ENCODE measurements at places on chromosomes 16 and 17. TPM values are rescaled to one million over a fixed set of nuclear protein-coding genes. Genes with fewer than 3 reads are reported as not detected.

DNA sequence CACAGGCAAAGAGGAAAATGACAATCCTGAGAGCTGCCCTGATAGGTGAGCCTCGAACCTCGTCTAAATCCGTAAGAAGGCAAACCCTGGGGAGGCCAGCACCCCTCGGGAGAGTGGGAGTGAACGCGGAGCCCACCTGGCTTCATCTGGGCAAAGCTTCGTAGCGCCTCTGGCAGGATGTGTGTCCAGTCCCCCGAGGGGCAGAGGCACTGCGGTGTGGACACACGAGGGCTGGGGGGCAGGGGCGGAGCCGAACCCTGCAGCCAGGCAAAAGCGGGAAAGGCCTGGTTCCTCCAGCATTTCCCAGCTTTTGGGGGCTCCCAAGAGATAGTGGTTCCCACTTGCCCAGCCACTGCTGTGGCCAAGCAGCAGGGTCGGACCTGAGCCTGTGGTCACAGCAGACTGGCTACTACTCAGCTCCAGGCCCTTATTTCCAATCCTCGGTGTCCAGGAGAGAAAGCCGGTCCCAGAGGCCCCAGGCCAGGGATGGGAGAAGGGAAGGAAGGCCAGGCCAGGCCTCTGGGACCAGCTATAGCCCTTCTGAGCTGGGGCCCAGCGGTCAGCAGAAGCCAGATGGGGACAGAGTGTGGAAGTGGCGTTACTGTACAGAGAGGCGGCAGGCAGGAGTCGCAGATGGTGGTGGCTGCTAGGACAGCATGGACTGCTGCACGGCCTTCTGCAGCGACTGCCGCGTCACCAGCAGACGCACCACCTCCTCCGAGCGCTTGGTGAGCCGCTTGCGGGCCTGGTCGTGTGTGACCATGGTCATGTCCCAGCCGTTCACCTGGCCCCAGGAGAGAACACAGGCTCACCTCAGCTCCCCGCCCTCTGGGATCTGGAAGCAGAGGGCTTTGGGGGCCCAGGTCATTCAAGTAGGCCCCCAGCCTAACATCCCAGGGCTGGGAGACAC is 5.0 kb downstream of the TAX1BP3 start:
- H3K27ac ChIP-seq = no peak overlapping the region
- H3K4me1 ChIP-seq = peaks cover 5% of the 10 kb centered on the region
- no peaks in the 10 kb centered on the region for H3K36me3 ChIP-seq
- no peak for DNase-seq

- H3K4me1 ChIP-seq = no peaks in the 10 kb centered on the region
- no peaks in the 10 kb centered on the region for H3K36me3 ChIP-seq
- no peak for DNase-seq
- H3K27ac ChIP-seq = no peak overlapping the region
These were observed 573.9 kb downstream of the KCNJ18 start for GRCh38 chr17:22266231-22266630.

- DNase-seq = peak; percentile 92
- H3K27ac ChIP-seq = no peak overlapping the region
- H3K27me3 ChIP-seq = no peaks in the 10 kb centered on the region
- peaks cover 12% of the 10 kb centered on the region for H3K4me1 ChIP-seq
These were observed 15.4 kb downstream of the FLYWCH1 start for GRCh38 chr16:2927010-2927646.

- H3K36me3 ChIP-seq = no peaks in the 10 kb centered on the region
- no peak overlapping the region for H3K27ac ChIP-seq
- no peak for DNase-seq
- H3K27me3 ChIP-seq = no peaks in the 10 kb centered on the region
These were observed 73.3 kb downstream of the TANC2 start for GRCh38 chr17:63039342-63039741.

DNA sequence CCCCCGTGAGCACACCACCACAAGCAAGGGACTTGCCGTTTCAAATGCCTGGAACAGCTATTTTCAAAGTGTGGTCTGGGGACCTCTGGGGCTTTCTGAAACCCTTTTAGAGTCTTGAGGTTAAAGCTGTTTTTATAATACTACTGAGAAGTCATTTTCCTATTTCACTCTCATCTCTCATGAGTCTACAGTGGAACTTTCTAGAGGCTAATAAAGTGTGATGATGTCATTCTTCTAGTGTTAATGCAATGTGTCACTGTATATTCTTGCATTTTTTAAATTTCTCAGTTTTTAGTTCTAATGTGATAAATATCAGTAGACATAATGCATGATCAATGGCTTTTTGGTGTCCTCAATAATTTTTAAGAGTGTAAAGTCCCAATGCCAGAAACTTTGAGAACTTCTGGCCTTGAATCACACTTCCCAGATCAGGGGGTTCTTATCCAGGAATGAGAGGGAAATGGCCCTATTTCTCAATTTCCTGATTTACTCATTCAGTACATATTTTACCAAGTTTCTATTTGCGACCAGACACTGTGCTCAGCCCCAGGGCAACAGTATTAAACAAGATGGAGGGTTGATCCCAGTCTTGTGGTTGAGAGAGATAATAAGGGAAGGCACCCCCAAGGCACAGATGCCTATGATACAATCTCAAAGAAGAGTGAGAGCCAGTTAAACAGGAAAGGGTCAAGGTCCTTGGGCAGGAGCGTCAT is 444.0 kb downstream of the HS3ST3B1 start:
- no peaks in the 10 kb centered on the region for H3K4me1 ChIP-seq
- H3K4me3 ChIP-seq = no peak overlapping the region
- no peaks in the 10 kb centered on the region for H3K36me3 ChIP-seq
- no peak for DNase-seq
- no peak overlapping the region for H3K27ac ChIP-seq
- no peaks in the 10 kb centered on the region for H3K27me3 ChIP-seq

DNA sequence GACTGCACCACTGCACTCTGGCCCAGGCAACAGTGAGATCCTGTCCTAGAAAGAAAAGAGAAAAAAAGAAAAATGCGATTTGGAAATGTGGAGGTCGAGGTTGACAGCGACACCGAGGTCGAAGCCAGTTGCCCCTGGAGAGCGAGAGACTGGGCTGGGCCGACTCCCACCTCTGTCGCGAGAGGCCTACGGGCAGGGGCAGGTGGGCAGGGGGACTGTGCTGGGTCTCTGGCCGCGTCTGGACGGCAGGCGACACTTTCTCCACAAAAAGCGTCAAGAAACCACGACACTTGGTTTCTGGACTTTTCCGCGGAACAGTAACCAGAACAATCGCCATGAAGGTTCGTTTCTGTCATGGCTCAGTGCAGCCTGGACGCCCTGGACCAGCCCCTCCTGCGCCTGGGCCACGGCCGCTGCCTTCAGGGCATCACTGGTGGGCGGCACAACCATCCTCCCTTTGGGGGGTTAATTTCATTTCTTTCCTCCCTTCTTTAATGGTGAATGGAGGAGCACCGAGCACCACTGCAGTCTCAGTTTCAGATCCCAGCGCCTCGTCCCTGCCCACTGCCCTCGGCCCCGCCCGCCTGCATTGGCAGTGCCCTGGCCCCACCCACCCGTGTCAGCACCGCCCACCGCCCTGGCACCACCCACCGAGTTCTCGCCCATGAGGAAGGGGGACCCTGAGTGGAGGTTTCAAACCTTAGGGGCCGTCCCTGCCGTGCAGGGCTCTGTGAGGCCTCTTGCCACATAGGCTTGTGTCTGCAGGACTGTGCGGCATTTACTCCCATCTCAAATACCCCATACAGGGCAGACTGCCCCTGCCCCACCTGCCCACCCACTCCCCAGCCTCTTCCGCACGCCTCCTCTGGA is 18.5 kb upstream of the CDH15 start:
- no peak overlapping the region for H3K4me3 ChIP-seq
- H3K4me1 ChIP-seq = no peaks in the 10 kb centered on the region
- H3K27ac ChIP-seq = no peak overlapping the region
- peaks cover 24% of the 10 kb centered on the region for H3K36me3 ChIP-seq

- H3K4me3 ChIP-seq = no peak overlapping the region
- DNase-seq = no peak
- no peaks in the 10 kb centered on the region for H3K4me1 ChIP-seq
- H3K36me3 ChIP-seq = no peaks in the 10 kb centered on the region
- no peaks in the 10 kb centered on the region for H3K27me3 ChIP-seq
- H3K27ac ChIP-seq = no peak overlapping the region
These were observed 377.3 kb upstream of the RBFOX1 start for GRCh38 chr16:6955303-6955702.

Gene MT1G
- 5.8 TPM for total RNA-seq

Gene STH
- not detected for total RNA-seq

DNA sequence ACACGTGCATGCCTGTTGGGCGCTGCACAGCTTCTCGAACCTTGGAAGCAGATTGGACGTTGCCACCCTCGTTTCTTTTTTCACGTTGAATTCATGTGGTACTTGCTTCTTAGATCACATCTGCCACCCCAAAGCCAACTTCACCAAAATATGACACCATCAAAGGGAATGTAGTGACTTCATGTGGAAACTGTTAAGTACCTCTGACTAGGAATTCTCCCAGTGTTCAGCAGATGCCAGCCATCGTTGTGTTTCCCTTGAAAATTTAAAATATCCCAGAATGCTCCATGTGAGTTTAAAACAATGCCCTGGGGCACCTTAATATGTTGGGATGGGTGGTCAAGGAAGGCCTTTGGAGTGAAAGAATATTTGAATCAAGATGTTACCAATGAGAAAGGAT is 22.6 kb upstream of the FAM20A start:
- no peaks in the 10 kb centered on the region for H3K4me1 ChIP-seq
- peaks cover 14% of the 10 kb centered on the region for H3K27me3 ChIP-seq
- no peak for DNase-seq
- H3K27ac ChIP-seq = no peak overlapping the region
- no peaks in the 10 kb centered on the region for H3K36me3 ChIP-seq

DNA sequence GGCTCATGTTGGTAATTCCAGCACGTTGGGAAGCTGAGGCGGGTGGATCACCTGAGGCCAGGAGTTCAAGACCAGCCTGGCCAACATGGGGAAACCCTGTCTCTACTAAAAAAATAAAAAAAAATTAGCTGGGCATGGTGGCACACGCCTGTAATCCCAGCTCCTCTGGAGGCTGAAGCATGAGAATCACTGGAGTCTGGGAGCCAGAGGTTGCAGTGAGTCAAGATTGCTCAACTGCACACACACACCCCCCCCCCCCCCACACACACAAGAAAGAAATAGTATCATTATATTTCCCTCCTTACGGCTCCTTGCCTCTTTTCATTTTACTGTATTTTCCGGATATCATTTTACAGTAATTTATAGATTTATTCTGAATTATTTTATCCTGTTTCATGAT is 963.1 kb upstream of the GOT2 start:
- H3K4me1 ChIP-seq = no peaks in the 10 kb centered on the region
- no peak overlapping the region for H3K27ac ChIP-seq
- H3K4me3 ChIP-seq = no peak overlapping the region

DNA sequence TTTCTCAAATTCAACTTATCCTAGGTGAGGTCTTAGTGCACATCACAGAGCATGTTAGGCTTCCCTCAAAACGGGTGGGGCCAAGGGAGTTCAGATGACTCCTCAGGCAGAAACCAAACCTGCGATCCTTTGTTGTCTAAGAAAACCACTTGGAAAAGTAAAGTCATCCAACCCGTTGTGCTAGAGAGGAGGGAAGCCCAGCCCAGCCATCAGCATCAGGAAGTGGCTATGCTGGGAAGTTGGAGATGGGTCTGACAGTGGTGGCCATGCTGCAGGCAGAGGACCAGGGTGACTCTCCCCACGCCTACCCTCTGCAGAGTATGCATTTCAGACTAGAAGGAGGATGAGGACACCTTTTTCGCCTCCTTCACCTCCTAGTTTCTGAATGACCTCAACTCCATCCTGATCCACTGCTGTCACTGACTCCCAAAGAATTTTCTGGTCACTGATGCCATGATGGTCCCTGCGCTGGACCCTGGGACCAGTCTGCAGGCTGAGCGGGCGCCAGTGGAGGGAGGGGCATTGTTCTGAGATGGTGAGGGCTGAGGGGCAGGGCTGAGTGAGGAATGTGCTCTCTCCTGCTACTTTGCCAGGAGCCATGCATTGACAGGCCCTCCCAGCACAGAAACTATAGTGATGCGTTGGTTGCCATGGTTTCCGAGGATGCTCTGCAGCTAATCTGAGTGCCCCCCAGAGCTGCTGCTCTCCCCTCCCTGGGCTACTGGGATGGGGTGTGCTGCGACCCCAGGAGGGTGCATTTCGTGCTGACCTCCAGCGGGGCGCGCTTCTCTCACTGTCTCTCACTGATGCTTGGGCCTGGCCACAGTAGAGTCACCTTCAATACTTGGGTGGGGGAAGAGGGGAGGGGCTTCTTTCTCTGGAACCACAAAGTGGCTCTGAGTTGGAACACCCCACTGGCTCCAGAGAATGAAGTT is 20.4 kb downstream of the ALOX12B start:
- peaks cover 28% of the 10 kb centered on the region for H3K27me3 ChIP-seq
- H3K4me1 ChIP-seq = peaks cover 8% of the 10 kb centered on the region
- no peak overlapping the region for H3K4me3 ChIP-seq
- no peak for DNase-seq
- H3K36me3 ChIP-seq = no peaks in the 10 kb centered on the region
- H3K27ac ChIP-seq = no peak overlapping the region

DNA sequence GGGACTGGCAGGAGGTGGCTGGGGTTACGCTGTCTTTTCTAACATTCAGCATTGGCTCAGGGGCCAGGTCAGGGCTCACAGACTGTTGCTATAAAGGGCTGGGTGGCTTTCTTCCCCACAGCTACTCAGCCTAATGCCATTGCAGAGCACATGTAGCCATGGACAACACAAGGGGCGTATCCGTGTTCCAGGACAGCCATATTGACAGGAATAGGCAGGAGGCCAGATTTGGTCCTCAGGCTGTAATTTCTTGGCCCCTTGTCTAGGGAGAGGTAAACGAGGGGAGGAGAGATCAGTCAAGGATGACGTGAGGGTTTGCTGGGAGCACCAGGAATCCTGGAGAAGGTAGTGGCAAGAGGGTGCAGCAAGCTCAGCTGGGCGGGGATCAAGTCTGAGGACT is 21.2 kb upstream of the MYO15B start:
- H3K27me3 ChIP-seq = no peaks in the 10 kb centered on the region
- H3K27ac ChIP-seq = no peak overlapping the region
- no peaks in the 10 kb centered on the region for H3K36me3 ChIP-seq
- H3K4me3 ChIP-seq = no peak overlapping the region
- DNase-seq = no peak
- H3K4me1 ChIP-seq = no peaks in the 10 kb centered on the region

Measured in activated CD4-positive, alpha-beta memory T cell treated with anti-CD3 and anti-CD28 coated beads for 36 hours (primary cell).